ENCODE measurements at places on chromosomes 1 and 21.

DNA sequence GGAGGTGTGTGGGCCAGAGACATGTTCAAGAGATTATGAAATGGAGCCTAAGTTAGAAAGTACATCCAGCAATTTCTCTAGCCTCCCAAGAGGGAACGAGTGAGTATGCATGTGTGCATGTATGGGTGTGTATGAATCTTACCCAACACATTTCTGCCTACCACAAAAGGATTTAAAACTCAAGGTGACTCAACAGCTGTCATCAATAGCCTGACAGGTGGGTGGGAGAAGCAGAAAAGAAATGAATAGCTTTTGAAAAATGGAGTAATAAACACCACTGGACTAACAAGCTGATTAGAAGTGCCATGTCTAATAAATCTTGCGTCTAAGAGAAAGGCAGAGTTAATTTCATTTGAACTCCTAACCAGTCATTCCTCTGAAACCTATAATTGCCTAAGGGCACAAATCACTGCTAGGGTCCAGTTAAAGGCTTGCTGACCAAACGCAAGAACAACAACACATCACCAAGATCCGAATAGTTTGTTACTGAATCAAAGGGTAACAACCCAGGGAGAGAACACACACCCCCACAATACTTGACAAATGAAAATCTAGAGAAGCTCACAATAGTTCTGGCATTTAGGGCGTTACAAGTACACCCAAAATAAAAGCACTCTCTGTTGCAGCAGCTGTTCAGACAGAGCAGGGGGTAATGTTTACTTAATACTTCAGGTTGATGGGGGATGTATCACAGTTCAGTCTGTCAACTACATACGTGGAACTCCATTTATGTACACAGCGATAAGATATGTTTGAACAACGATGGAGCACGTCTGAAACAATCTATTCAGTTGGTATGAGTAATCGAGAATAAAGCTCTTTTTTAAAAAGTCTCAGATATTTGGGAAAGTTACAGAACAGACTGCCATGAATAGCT, 1.4 kb downstream of the KIAA0319L start:
- no peak for DNase-seq

- DNase-seq: peak; percentile 37
These were observed 85.8 kb upstream of the RGS1 start for GRCh38 chr1:192489748-192490147.

DNA sequence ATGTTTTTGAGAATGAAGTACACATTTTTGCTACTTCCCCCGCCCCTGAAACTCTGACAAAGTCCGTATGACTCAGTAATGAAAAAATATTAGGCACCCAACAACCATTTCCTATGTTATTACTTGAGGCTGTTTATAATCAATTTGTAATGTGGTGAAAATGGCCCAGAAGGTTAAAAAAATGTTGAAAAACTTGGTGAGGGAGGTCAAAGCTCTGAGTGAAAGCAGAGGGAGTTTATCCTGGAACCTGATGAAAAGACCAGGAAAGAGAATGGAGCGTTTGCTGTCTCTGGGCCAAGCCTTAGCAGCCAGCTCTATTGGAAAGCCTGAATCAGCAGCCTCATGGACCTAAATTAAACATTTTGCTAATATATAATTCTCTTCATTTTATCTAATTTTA, 367.7 kb upstream of the NEGR1 start:
- DNase-seq: no peak

DNA sequence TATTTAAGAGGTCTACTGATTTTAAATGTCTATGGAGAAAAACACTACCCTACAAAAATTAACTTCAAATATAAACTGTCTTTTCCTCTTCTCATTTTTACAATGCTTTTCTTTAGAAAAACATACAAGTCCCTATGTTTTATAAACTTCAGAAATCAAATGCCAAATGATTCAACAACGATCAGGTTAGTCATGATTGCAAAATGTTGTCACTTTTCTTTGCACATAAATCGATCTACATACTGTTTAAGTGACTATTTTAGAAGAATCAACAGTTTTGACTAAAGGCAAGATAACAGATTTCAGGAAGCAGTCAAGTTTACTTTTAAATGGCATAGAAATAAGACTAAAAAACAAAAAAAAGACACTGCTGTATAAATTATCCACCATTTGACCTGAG, 168.7 kb downstream of the GPATCH2 start:
- DNase-seq: no peak

GRCh38 chr1:71919811-71920509, 362.4 kb downstream of the NEGR1 start:
- DNase-seq: no peak

DNA sequence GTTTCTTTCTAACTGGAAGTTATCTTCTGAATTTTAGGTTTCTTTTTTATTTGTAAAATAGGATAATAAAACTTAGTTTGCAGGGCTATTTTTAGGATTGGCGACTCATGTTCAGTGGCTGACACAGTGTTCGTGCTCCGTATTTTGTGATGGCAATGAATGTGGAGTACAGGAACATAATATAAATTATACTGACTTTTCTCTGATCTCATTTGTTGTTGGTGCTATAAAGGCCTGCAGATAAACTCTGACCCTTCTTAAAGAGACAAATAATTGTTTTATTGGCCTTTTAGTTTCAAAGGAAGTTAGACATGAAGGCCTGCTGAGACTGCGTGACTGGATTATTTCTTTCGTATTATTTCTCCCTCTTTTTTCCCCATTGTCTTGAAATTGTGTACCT, 339.6 kb downstream of the PDE4B start:
- DNase-seq: no peak

- no peak for DNase-seq
These were observed 60.4 kb downstream of the LAMC2 start for GRCh38 chr1:183246436-183246835.

GRCh38 chr1:43750083-43750482, 42.7 kb downstream of the ST3GAL3 start:
- DNase-seq: no peak

Data from ovary (tissue), 10 donors.